LHCN-M2 (cell line): ENCODE measurements at places on chromosomes 5 and 9. TPM values are rescaled to one million over a fixed set of nuclear protein-coding genes. Genes with fewer than 3 reads are reported as not detected.

- no peak for DNase-seq
These were observed 590.8 kb upstream of the BRINP1 start for GRCh38 chr9:119959846-119960545.

- DNase-seq, result peak; percentile 31
These were observed 530 bp downstream of the TMEFF1 start for GRCh38 chr9:100473276-100474081.

DNA sequence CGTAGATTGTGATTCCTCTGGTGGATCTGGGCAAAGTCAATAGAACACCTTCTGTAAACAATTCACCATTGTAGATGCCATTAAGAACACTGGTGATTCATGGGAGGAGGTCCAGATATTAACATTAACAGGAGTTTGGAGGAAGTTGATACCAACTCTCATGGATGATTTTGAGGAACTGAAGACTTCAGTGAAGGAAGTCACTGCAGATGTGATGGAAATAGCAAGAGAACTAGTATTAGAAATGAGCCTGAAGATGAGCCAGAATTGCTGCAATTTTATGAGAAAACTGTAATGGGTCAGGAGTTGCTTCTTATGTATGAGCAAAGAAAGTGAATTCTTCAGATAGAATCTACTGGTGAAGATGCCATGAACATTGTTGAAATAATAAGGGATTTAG, 26.9 kb downstream of the TCERG1 start:
- DNase-seq, result no peak

Gene C5orf58
- not detected in 2 replicates for total RNA-seq

GRCh38 chr9:96874947-96875460, 20.7 kb upstream of the ZNF782 start:
- DNase-seq, result peak; percentile 98

Gene STK32A
- 0.23 TPM in 1 of 2 replicates, not detected in the other for total RNA-seq

Gene SLCO6A1
- total RNA-seq, result not detected in 2 replicates

Gene CDO1
- 2.7 and 3.1 TPM in 2 replicates for total RNA-seq
